Osteocyte (in vitro differentiated cells): ENCODE measurements at places on chromosomes 3 and 15.

DNA sequence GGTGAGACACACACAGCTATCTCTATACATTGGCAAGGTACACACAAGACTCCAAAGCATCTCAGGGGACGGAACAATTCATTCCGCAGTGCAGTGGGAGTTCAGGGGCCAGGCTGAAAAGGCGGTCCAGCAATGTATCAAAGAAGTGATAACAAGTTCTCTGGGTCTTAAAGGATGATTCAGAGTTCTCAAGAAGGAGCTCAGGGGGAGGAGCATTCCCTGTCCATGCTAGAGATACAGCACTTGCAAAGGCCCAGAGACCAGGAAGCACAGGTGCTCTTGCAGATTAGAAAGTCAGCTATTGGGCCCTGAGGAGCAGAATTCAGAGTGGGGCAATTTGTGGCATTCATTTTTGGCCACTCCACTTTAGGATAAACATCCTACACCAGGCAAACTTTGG lies 34.9 kb downstream of the MECOM start:
- DNase-seq: no peak

DNA sequence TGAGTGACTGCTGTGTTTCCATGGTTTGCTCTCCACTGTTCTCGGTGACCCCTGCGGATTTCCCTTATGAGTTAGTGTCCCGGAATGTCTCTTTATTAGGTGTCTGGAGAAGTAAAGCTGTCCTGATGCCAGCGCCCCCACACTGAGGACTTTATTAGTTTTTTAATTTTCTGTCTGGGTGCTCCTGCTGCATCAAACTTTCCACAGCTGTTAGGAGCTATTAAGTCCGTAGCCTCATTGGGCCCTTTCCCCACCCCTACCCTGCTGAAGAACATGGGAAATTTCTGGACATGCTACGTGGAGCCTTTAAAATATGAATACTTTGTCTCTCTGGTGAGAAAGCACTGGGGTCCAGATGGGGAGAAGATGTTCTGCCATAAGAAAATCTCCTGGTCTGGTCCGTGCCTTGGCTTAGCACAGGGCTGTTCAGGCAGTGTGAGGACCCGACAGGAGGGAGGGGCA lies 161.7 kb upstream of the HES1 start:
- no peak for DNase-seq

- no peak for DNase-seq
These were observed 146.5 kb downstream of the FILIP1L start for GRCh38 chr3:99967796-99968195.

GRCh38 chr15:67307889-67308597 lies 53.5 kb downstream of the IQCH start:
- DNase-seq: no peak

DNA sequence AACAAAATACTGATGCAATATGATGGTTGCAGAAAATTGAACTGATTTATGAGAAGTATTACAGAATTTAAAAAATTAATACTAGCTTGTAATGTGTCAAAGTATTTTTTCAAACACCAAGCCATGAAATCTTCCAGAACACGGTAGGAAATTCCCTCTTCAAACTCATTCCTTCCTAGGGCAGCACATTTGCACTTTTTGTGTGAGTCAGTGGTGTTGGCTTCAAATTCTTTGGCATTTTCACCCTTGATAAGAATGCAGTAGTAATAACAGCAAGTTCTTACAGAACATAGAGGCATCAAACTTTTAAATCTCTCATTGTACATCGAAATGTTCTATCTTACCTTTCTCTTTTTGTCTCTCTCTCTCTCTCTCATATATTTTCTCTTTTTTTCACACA lies 191.8 kb downstream of the CGGBP1 start:
- no peak for DNase-seq

- no peak for DNase-seq
These were observed 35.3 kb upstream of the PLSCR2 start for GRCh38 chr3:146504498-146505197.

DNA sequence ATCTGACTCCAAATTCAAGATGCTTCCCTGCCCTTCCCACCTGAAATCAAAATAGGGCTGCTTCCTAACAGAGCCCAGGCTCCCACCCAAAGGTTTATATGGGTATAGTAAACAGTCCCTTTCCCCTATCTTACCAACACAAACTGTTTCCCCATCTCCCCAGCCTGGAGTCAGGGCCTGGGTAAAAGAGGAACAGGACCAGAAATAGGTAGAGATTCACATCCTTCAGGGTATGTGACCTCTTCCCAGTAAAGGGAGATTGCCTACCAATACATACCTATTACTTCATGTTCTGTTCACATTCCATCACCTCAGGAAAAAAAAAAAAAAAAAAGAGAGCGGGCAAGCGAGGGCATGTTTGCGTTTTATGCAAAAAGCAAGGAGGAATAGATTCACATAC lies 9.7 kb upstream of the SHF start:
- no peak for DNase-seq
